T-helper 22 cell (primary cell): ENCODE measurements at places on chromosomes 1 and 21.

DNA sequence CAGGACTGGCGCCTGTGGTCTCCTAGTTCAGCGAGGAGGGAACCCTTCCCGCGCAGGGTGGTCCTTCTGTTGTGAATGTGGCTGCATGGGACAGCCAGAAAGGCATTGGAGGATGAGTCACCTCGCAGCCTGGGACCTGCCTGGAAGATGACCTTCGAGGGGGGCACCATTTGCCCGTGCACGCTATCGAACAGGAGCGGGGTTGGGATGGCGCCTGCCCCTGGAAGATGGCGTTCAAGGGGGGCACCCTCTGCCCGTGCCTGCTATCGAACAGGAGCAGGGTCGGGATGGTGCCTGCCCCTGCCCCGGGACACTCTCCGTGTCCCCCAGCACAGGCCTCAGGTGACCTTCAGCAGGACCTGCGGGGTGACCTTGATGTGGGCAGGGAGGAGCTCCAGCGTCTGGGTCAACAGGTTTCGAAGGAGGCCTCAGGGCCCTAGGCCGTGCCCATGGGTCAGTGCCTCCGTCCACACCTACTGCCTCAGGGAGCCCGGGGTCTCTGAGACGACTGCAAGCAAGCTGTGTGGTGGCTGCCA lies 1.7 kb upstream of the ACTRT2 start:
- no peak for DNase-seq

- DNase-seq = no peak
These were observed 6.6 kb downstream of the SGIP1 start for GRCh38 chr1:66540434-66541032.

- DNase-seq = no peak
These were observed 4.8 kb downstream of the MKNK1 start for GRCh38 chr1:46599059-46599970.

- no peak for DNase-seq
These were observed 44.5 kb downstream of the MARK1 start for GRCh38 chr1:220572416-220572815.

GRCh38 chr1:221456918-221457317 lies 285.0 kb downstream of the DUSP10 start:
- DNase-seq = no peak

DNA sequence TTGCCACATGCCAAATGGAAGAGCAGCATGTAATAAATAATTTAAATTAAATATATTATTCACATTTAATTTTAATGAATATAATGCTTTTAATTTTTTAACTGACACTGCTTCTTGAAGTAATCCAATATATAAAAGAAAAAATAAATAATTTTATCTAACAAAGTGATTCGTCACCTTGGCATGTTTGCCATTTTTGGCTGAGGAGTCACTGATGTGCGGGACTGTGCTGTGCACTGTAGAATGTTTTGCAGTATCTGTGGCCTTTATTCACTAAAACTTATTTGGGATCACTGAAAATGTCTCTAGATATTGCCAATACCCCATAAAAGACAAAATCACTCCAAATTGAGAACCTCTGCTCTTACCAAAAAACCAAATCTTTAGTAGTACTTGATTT lies 807.8 kb downstream of the BRINP3 start:
- DNase-seq = no peak

DNA sequence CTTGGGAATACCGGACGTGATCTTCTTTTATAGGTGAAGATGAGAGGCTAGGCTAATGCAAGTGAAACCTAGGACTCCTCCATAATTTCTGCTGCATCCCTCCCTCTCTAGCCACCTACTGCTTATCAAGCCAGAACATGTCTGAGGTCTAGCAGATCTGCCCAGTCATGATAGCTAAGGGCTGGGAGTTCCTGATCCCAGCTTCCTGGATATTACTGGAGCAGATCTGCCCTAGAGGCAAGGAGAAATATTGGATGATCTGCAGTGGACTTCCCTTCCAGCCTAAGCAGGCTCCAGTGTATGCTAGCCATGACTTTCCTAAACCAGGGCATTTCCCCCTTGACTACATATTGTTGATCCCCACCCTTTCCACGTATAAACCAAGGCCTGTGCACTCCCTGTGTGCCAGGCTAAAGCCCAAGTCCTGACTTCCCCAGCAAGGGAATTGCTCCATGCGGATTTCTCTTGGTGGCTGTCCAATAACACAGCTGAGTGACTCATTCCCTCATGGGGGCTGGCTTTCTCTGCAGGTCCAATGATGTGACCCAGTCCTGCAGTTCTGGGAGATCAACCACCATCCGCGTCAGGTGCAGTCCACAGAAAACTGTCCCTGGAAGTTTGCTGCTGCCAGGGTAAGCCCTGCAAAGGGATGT lies 15.5 kb upstream of the SARS1 start:
- no peak for DNase-seq

GRCh38 chr21:25913479-25913878 lies 178.7 kb downstream of the GABPA start:
- DNase-seq = no peak

DNA sequence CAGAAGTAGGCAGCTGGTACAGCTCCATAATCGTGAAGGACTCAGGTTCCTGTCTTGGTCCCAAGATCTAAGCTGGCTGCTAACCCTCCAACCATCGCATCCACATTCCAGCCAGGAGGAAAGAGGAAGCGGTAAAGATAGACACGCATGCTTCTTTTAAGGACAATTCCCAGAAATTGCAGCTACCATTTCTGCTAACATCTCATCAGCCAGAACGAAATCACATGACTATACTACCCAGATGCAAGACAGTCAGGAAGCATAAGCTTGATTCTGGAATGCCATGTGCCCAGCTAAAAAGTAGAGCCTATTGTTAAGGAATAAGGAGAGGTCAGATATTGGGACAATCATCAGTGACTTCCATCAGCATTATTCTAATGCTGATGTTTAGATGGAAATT lies 110.4 kb downstream of the EPHB2 start:
- no peak for DNase-seq

DNA sequence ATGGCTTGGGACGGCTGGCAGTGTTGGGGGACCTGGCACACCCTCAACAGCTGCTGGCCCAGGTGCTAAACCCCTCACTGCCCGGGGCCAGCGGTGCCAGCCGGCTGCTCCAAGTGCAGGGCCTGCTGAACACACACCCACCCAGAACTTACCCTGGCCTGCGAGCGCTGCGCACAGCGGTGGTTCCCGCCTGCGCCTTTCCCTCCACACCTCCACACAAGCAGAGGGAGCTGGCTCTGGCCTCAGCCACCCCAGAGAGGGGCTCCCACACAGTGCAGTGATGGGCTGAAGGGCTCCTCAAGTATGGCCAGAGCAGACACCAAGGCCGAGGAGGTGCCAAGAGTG lies 67.9 kb downstream of the FMO4 start:
- no peak for DNase-seq

DNA sequence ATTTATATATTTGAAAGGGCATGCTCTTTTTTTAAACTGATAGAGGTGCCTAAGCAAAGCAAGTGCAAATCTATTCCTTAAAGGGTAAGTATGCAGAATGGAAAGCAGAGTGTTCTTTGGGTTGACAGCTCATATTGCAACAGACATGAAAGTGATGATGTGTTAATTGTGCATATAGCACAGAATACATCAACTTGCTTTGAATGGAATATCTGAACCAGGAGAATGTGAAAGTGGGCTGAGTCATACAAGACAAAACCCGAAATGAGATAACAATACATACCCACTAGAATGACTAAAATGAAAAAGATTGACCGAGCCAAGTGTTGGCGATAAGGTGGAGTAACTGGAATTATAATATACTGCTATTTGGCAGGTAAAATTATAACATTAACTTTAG lies 4.3 kb downstream of the CR1 start:
- no peak for DNase-seq

- DNase-seq = no peak
These were observed 1350.4 kb downstream of the AMY1C start for GRCh38 chr1:105100102-105100501.

DNA sequence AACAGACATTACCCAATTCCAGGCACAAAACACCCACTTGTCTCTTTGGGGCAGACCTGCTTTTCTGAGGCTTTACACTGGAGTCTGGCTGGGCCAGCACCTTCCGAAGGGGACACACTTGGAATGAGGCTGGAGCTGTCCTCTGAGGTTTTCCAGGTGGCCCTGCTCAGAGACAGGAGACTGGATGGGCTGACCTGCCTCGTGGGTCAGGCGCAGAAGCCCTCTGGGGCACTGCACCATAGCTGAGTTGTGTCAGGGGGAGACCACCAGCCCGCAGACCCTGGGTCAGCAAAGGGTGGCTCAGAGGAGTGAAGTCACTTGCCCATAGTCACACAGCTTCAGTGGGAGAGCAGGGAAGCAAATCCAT lies 1.8 kb downstream of the SH2D5 start:
- no peak for DNase-seq

GRCh38 chr21:44517175-44517899 lies 22.7 kb downstream of the KRTAP10-1 start:
- no peak for DNase-seq

- no peak for DNase-seq
These were observed 308.5 kb upstream of the ADAMTS5 start for GRCh38 chr21:27275294-27275927.

GRCh38 chr1:217495249-217495648 lies 135.6 kb downstream of the GPATCH2 start:
- no peak for DNase-seq

- no peak for DNase-seq
These were observed 135.1 kb downstream of the CHD1L start for GRCh38 chr1:147377263-147378246.

- DNase-seq = no peak
These were observed 13.7 kb upstream of the ADAM30 start for GRCh38 chr1:119909890-119910596.

- DNase-seq = no peak
These were observed 1678.9 kb downstream of the KCNT2 start for GRCh38 chr1:194929357-194929756.

DNA sequence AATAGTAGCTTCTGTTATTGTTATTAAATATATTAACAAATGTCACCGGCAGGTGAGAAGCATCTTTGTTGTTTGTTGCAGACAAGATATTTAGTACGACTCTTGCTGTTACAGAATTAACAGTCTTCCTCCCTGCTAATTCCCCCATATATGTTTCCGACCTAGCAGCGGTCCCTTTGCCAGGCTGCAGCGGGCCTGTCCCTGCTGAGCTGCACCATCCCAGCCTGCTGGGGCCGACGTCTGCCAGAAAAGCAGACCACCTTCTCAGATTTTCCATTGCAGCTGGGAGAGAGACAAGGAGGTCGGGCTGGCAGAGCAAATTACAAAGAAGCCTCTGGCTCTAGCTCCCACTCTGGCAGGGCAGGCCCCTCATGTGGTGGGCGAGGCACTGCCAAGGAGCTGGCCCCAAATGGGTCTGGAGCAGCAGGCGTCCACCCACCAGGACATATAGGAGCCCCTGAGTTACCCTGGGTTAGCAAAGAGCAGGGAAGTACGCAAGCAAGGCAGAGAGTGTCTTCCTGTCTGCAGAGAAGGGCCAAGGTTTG lies 142.7 kb downstream of the FOXD2 start:
- DNase-seq = no peak

DNA sequence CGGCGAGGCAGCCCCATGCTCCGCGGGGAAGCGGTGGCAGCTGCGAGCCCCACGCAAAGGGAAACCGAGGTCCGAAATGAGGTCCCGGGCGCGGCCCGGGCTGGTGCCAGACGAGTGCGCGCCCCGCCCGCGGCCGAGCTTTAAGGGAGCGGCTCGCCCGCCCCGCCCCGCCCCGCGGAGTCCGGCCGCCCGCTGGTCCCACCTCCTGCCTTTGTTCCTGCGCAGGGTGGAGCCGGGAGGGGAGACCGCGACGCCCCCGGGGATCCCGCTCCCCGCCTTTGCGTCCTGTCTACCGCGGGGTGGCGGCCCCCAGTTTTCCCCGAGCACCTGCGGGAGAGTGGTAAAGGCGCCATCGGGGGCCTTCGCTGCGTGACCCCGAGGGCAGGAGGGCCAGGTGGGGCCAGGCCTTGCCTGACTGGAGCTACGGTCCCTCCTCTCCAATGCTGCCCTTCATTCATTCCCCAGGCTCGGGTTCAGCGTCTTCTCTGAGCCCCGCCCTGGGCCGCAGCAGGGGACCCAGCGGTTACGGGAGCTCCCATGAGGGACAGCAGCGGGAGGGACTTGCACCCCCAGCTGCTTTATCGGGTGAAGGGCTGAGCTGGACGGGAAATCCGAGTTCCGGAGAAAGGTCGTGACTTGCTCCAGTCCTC lies at the start of gene HES2:
Gene HES2 (minus strand): TSS at position 116 of the 650 bp plus-strand sequence. CDS start 99 bp downstream, at position 17.
- DNase-seq = no peak

- no peak for DNase-seq
These were observed 5.0 kb upstream of the ACOT11 start for GRCh38 chr1:54542962-54543539.

GRCh38 chr1:179178183-179178582 lies 51.3 kb downstream of the ABL2 start:
- no peak for DNase-seq

DNA sequence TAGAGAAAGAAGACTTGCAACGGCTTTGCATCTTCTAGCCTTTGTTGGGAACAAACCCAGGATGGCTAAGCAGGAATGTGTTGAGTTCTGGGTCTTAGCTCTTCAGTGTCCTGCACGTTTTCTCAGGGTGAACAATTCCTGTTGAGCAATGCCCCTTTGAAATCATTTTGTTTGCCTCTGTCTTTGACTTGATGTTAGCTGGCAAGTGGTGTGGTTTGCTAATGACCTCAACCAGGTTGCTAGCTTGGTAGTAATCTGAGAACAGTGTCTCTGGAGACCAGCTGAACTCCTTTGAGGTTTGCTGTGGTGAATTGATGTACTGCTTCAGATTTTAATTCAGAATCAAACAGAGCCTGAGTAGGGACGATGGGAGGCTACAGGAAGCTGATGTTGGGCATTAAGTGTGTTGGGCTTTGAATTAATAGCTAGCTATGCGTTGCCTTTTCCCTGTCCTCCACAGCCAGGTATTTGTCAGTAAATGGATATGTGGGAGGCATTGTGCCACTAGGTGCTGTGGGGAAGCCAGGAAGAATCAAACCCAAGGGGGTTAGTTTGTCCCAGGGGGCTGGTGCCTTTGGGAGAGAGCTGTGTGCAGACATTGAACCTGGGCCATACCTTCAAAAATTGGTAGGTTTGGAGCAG lies 23.3 kb upstream of the SRSF10 start:
- DNase-seq = no peak

DNA sequence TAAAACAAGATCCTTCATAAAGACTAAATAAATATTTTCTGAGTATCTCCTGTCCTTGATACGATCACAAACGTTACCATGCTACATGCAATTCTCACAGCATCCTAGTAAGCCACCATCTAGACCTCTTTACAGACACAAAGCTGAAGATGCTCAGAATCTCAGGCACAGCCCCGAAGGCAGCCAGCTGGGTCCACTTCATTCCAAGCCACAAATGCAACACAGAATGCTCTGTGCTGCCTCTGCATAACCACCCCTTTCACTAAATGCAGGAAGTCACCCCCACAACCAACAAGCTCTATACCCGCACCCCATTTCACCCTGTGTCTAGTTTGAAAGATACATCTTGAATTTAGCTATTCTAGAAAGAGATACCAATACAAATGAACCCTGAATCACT lies 12.9 kb downstream of the RCAN1 start:
- no peak for DNase-seq

- DNase-seq = no peak
These were observed 19.4 kb upstream of the USP1 start for GRCh38 chr1:62417351-62417999.

- no peak for DNase-seq
These were observed 3.5 kb downstream of the NAV1 start for GRCh38 chr1:201542309-201543035.
